ENCODE measurements at places on chromosomes 3 and 15. TPM values are rescaled to one million over a fixed set of nuclear protein-coding genes. Genes with fewer than 3 reads are reported as not detected.

DNA sequence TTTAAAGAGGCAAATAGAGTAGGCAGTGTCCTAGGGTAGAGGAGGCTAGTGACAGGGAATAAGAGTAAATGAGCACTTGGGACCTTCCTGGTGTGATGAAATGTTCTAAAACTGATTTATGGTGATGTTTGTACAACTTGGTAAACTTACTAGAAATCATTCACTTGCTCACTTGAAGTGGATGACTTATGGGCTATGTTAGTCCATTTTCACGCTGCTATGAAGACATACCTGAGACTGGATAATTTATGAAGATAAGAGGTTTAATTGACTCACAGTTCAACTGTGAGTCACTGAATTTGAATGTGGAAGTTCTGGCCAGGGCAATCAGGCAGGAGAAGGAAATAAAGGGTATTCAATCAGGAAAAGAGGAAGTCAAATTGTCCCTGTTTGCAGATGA is 31.7 kb upstream of the DHX36 start:
- DNase-seq = no peak

The MAGEF1 gene
- total RNA-seq = 27.7 TPM

DNA sequence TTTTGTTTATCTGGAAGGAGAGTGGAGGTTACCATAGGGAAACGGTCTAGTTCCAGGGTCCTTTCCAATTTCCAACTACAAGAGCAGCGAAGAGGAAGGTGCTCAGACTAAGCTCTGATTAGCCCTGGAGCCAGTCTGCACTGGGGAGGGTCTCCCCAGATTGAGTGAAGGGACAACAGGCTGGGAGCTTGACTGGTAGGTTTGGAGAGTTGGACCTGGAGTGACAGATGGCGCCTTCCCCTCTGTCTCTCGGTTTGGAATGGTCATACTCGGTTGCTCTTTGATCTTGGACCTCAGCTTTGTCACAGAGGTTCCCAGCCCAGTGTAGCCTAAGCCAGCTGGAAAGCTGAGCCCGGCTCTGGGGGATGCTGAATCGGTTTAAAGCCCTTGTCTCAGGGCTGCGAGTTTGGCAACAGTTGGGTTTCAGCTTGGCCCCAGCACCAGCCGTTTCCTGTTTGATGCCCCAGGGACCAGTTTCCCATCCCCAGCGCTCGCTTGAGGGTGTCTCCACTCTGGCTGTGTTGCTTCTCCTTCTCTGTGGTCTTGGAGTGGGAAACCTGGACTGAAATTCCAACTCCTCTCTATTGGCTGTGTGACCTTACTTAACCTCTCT is 53.1 kb upstream of the ULK4 start:
- DNase-seq = no peak

The CYP1A2 gene
- not detected for total RNA-seq

DNA sequence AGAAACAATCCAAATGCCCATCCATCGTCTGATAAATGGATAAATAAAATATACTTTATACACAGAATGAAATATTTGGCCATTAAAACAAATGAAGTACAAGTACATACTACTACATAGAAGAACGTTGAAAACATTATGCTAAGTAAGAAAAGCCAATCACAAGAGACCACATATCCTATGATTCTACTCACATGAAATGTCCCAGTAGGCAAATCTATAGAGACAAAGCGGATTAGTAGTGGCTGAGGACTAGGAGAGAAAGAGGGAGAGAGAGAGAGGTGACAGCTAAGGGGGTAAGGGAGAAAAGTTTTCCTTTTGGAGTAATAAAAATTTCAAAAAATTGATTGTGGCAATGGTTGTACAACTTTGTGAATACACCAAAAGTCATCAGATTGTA is 147.0 kb downstream of the GREM1 start:
- no peak for DNase-seq

GRCh38 chr3:195207731-195208130 is 63.2 kb downstream of the XXYLT1 start:
- DNase-seq = no peak

- no peak for DNase-seq
These were observed 235.8 kb upstream of the TMCO5A start for GRCh38 chr15:37698679-37699078.

The IL12A gene
- total RNA-seq = not detected

DNA sequence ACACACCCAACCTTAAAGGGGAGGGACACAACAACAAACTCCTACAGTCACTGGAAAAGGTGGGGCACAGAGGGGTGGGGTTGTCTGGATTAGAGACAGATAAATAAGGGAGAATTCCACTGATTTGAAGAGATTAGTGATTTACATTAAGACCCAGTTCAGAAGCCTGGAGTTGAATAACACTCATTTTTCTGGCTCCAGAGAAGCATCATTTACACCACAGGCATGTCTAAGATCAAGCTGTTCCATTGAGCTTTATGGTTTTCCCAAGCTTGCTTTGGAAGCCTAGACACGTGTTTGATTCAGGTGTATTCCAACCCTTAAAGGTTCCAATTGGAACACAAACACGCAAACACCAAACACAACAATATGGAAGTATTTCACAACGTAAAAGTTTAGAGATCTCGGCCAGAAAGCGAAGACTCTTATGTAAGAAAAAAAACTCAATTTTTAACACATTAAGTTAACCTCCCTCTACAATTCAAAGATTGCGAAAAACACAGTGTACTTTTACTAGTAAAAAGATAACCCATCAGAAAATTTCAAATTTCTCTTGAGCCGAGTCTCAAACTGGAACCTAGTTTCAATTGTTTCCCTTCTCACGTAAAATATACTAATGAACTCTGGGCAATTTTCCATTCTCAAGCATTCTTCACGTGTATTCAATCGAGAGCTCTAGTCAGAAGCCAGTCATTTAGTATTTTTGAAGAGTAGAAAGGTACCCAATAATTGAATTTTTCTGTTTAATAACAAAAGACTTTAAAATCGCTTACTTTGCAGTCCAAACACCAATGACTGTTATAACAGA is 2.1 kb downstream of the TRA2B start:
- no peak for DNase-seq

The POC1A gene
- total RNA-seq = 25.7 TPM

The CLEC3B gene
- not detected for total RNA-seq

- DNase-seq = no peak
These were observed 171.7 kb downstream of the RORA start for GRCh38 chr15:61057376-61057775.

GRCh38 chr3:28286595-28286994 is 45.2 kb downstream of the CMC1 start:
- DNase-seq = peak; percentile 47

DNA sequence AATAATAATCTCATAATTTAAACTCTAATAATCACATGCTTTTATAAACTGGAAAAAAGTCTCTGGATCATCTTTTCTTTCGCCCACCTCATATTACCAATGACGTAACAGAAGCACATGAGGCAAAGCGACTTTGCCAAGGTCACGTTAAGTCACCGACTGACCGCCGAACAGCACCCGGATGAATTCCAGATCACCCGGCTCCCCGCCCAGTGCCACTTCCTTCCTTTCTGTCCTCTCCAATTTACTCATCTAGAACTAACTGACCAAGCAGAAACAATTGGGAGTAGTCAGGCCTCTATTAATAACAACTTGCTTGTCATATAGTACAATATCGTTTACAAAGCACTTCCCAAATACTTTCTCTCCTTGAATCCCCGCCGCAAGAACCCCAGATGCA is 21.1 kb downstream of the FGF12 start:
- DNase-seq = no peak

DNA sequence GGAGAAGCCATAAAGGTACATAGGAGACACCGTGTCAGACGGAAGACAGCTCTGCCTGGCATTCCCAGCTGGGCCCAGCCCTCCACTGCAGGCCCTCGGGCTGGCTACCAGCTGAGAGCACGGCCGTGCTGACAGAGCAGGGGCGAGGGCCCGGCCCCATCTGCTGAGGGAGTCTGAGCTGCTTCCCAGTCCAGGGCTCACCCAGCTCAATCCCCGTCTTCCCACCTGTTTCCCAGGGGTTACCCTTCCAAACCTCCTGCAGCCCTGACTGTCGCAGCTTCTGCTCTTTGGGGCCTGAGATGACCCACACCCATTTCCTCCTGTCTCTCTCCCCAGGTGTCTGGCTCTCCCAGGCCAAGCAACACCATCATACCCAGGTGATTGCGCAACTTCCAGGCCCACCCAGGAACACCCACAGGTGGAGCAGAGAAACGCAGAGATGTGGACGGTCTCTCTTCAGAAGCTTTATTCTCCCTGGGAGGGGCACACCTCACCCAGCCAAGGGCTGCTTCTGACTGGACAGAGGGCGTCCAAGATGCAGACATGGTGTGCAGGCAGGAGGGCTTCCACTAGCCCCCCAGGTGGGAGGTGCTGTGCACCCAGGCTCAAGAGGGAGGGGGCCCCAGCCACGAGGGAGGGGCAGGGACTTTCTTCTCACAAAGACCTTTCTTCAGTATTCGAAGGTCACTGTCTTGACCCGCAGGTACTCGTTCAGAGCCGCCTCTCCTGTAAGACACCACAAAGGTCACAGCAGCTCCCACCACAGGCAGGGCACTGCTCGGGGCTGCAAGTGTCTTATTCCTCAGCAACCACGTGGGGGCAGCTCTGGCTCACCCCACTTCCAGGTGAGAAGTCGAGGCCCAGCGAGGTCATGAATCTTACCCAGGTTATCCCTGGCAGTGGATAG is 19.4 kb upstream of the SLC41A3 start:
- no peak for DNase-seq

The ACSBG1 gene
- 0.31 TPM for total RNA-seq

DNA sequence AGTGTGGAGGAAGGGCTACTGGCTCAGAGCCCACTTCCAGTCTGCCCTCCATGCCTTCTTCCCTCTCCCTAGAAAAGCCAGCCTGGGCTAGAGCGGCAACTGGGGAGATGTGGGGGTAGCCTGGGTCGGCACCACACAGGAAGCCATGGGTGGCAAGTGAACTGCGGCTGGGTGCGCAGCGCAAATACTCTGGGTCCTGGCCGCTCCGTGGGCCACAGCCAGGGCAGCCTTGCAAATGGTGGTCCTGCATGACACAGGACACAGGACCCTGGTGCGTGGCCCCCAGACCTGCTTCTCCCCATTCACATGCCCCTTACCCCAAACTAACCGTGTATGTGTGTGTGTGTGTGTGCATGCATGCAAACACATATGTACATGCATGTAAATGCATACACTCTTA is 25.7 kb downstream of the PRKCD start:
- DNase-seq = no peak

DNA sequence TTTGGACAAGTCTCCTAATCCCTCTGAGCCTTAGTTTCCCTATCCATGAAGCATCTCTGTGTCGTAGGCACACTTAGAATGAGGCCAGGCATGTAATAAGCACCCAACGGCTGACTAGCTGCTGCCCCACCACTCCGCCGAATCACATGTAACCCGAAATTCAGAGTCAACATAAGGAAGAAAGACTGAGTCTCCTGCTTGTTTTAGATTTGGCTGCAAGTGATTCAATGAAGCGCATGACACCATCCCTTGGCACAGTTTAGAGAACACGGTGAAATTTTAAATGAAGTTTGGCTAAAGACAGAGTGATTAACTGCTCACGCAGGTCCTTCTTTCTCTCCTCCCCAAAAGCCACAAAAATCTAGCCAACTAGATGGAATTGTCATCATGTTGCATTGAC is 279.2 kb downstream of the TLE3 start:
- DNase-seq = no peak

The TRAT1 gene
- total RNA-seq = 0.21 TPM

GRCh38 chr3:97958396-97958795 is 13.8 kb downstream of the RIOX2 start:
- DNase-seq = no peak

The PP2D1 gene
- total RNA-seq = not detected

The TAGLN3 gene
- not detected for total RNA-seq

GRCh38 chr3:107727102-107727501 is 204.3 kb downstream of the BBX start:
- no peak for DNase-seq

GRCh38 chr15:56749982-56750381 is 16.7 kb upstream of the ZNF280D start:
- no peak for DNase-seq

The IMPG2 gene
- 0.10 TPM for total RNA-seq

- DNase-seq = no peak
These were observed 127.4 kb downstream of the UBE2E2 start for GRCh38 chr3:23330568-23330967.

DNA sequence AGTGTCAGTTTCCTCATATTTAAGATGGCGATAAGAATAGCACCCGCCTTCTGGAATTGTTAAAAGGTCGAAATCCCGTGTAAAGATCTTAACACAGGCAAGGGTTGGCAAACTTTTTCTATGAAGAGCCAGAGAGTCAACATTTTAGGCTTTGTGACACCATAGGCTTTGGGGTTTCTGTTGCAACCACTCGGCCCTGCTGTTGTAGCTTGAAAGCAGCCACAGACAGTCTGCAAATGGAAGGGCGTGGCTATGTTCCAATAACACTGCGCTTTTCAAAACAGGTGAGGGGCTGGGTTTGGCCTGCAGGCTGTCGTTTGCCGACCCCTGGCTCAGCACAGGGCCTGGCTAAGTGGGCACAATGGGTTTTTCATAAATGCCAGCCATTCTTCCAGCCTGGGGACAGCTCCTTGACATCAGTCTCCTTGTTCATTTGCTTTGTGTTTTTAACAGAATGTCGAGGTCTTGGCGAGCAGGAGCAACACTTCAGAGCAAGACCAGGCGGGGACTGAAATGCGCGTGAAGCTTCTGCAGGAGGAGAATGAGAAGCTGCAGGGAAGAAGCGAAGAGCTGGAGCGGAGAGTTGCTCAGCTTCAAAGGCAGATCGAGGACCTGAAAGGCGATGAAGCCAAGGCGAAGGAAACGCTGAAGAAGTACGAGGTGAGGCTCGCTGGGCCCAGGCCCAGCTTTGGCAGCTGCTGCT is 75.2 kb upstream of the MYZAP start:
- DNase-seq = no peak

DNA sequence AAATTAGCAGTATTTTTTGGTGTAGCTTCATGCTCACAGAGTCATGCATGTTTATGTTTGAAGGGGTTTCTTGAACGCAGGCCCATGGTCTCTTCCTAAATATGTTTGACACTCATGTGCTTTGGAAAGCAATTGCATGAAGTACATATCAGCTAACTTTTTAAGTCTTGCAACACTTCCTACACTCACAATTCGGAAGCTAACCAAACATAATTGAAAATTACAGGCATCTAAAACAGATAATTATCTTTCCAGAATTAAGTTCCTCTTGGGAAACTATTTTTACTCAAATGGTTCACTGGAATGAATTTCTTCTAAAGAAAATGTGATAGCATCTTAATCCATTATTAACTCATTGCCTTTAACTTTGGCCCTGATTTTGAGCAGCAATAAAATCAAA is 438.9 kb downstream of the RAP2B start:
- DNase-seq = no peak

- DNase-seq = no peak
These were observed 1051.8 kb upstream of the CFAP20DC start for GRCh38 chr3:60101621-60102020.

The CPLX3 gene
- total RNA-seq = not detected

GRCh38 chr3:120013481-120013880 is 80.8 kb downstream of the GSK3B start:
- DNase-seq = no peak
